ENCODE measurements at places on chromosomes 11 and 22. TPM values are rescaled to one million over a fixed set of nuclear protein-coding genes. Genes with fewer than 3 reads are reported as not detected.

- no peak for DNase-seq
Measured at GRCh38 chr11:74957937-74958629, 9.0 kb downstream of the SPCS2 start.

MOGAT2 gene
- 51.9 TPM for total RNA-seq

DNA sequence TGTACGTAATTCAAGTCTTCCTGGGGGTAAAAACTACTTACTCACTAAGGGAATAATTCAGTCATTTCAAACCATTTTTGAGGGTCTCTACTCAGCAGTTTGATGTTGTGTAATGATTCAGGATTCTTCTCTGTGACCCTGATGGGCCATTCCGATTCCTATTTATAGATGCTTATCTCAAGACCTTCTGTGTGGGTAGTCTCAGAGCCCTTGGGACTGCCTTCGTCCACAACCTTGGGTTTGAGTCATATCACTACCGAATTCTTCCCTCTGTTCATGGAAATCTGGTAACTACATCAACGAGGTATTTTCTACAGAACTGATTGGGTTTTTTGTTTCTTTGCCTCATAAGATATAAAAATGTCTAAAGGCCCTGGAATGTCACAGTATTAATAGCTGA is 14.3 kb upstream of the CBX6 start:
- DNase-seq = no peak

DNA sequence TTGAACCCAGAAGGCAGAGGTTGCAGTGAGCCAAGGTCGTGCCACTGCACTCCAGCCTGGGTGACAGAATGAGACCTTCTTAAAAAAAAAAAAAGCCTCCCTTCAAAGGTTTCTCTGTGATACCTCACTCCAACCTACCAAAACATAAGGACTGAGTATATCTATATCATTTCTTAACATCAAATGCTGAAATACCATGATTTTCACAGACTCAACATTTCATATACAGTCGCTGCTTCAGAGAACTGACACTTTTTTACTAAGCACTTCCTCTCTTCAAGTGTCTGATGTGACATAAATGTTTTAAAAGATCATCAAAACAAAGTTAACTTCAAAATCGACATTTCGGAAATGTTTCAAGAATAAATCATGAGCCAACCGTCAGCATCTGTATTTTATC is 12.0 kb downstream of the PRR14L start:
- DNase-seq = no peak

DNA sequence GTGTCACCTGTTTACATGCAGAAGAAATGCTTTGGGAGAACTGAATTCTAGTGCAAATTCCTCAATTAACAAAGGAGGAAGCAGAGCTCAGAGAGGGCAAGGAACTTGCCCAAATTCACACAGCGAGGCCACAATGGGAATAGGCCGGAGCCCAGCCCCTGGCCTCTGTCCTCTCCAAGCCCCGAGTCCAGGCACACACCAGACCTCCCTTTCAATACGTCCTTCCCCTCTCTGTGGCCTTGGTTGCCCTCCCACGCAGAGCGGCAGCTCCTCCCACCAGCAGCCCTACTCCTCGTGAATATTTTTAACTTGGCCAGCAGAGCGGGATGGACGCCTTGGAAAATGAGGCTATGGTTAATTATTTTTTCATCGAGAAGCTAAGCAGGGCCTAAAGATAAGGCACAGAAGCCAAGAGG is 1.6 kb upstream of the CARD10 start:
- DNase-seq = no peak

DNA sequence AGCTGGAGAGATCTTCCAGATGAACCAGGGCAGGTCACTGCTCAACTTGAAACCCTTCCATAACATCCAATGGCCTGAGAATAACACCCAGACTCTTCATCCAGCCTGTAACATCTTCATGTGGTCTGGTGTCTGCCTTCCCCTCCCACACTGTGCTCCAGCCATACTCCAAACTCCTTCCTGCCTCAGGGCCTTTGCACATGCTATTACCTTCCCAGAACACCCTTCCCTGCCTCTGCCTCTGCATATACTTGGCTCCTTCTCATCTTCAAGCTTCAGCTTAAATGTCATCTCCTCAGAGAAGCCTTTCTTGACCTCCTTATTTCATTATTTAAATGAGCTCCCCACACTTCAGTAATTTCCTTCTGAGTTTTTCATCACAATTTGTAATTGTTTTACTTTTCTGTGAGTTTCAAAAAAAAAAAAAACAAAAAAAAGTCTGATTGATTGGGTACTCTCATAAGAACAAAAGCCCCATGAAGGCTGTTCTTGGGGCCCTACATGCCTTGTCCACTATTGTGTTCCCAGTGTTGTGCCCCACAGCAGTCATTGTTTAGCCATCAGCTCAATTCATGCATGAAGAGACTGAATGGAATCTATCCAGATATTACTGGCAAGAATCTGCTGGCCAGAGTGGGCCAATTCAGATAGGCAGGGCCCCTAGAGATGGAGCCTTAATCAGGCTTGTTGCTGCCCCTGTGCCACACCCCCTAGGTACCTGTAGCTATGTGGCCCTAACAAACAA is 22.1 kb downstream of the LMO1 start:
- no peak for DNase-seq

DNA sequence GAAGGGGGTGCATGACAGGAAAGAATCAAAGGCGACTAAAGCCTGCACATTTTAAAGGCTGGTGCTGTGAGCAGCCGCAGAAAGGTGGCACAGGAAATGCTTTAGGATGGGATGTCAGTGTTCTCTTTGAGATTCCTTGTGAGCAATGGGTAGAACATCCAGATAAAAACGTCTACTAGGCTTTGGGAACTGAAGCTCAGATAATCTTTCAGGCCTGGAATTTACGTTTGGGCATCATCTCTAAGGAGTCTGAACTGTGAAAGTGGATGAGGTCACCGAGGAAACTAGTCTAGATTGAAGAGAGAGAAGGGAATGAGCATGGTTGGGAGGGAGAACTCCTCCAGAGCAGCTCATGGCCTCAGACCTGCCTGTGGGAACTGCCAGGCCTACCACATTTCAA is 65.7 kb downstream of the FLI1 start:
- no peak for DNase-seq

DNA sequence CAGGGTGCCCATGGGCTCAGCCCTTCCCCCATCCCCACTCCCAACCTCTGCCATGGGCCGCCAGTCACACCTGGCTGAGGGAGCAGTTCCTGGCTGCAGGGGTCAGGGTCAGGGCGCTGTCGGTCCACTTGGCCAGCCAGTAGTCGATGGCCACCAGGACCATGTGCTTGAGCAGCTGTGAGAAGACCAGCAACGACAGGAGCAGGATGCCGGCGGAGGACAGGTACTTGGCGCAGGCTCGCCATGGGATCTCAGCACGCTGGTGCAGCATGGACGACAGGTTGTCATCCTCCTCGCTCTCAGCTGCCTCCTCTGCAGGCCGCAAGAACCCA is 18.3 kb upstream of the KCNJ11 start:
- DNase-seq = no peak

- no peak for DNase-seq
Measured at GRCh38 chr11:130370845-130371590, 56.3 kb upstream of the ZBTB44 start.

DNA sequence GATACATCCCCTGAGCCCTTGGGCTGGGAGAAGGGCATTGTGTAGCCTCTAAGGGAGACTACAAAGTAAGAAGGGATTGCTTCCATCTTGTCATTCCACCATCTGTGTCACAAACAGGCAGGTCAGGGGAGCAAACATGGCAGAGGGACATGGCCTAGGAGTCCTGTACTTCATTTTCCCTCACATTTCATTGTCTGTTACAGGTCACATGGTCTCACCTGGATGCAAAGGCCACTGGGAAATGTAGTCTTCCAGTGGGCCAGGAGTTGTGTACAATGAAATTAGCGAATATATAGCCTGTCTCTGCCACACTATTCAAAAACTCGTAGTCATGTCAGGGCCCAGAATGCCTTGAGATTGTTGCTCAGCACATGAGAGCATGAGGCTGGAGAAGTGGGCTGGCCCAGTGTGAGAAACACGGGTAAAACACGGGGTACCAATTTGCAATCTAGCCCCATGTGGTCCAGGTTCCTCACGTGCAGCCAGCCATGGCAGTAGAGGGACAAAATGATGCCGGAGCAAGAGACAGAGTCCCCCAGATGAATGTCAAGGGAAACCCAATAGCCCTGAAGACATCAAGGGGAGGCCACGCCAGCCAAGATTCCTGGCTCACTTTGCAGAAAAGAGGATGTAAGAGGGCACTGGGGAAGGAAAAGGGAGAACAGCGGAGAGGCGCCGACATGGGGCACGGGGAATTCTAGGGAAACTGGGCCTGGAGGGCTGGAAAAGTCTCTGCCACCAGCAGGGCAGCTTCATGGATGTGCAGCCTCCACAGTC is 47.7 kb upstream of the EMID1 start:
- no peak for DNase-seq

SLC15A3 gene
- total RNA-seq = 9.1 TPM

ANO1 gene
- 20.1 TPM for total RNA-seq

DNA sequence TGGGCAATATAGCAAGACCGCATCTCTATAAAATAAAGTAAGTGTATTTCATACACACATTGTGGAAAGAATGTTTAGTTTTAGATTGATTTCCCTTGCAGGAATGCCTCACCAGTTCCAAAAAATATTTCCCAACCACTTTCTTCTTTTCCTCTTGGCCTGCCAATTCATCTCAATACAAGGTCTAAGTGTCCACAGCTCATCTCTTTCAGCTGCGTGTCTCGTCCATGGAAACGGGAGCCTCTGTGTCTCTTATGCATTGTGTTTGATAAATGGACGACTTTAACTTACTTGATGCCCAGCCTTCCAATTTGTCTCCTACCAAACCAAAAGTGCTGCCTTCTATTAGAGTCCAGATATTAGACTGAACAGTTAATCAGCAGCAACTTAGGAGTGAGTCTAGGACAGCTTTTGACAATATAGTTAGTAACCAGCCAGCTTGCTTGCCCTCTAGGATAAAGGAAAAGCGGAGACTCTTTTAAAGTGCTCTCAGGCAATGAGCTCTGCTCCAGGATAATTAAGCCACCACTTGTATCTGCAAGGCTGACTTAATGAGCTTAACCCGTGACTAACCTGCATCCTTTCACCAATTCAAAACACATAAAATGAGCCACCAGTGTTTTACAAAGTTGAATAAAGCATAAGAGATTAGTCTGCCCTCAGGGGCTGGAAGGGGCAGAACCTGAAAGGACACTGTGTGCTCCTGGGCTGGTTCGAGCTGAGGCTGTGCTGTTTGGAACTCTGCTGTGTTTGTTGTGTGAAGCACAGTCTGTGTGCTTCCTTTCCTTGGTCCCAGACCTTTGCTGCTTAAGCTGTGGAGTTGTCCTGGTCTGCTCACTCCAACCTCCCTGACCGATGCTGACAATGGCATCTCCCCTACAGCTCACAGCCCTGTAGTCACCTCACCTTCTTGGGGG is 27.5 kb downstream of the FBXO7 start:
- DNase-seq = no peak

ARHGAP8 gene
- 63.4 TPM for total RNA-seq

Measured in stomach (tissue), 19 donors.